ENCODE measurements at places on chromosomes 5 and 9. TPM values are rescaled to one million over a fixed set of nuclear protein-coding genes. Genes with fewer than 3 reads are reported as not detected.

- no peak for DNase-seq
- no peak overlapping the region for H3K27ac ChIP-seq
- no peak overlapping the region for H3K4me3 ChIP-seq
- no peaks in the 10 kb centered on the region for H3K4me1 ChIP-seq
Observed at GRCh38 chr5:53378590-53379247, 101.7 kb upstream of the FST start.

DNA sequence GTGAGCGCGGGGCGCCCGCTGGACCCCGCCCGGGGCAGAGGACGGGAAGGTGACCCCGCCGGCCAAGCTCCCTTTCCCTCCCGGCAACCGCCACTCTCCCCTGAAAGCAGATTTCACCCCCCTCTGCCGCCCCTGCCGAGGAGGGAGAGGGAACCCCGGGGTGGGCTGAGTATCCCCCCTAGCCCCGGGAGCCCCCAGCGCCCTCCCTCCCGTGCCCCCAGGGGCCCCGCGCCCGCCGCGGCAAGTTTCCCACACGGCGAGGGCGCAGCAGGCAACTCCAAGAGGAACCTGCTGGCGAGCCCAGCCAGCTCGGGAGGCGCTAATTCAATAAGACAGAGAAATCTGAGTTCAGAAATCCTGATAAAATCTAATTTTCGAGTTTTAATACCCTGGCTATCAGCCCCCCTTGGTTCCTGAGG is 1.6 kb downstream of the NTNG2 start:
- no peak overlapping the region for H3K27ac ChIP-seq
- H3K4me1 ChIP-seq: peaks cover 25% of the 10 kb centered on the region
- H3K27me3 ChIP-seq: peaks cover 5% of the 10 kb centered on the region

The APC gene
- polyA plus RNA-seq: 21.7 TPM

GRCh38 chr5:81425569-81425968 is 31.6 kb upstream of the ACOT12 start:
- no peaks in the 10 kb centered on the region for H3K36me3 ChIP-seq
- DNase-seq: peak; percentile 63

- DNase-seq: no peak
- no peak overlapping the region for H3K4me3 ChIP-seq
- H3K4me1 ChIP-seq: no peaks in the 10 kb centered on the region
- H3K27me3 ChIP-seq: no peaks in the 10 kb centered on the region
Observed at GRCh38 chr9:95224376-95225019, 93.0 kb downstream of the FANCC start.

GRCh38 chr5:28355831-28356230 is 1317.4 kb upstream of the CDH9 start:
- H3K27ac ChIP-seq: no peak overlapping the region
- DNase-seq: no peak
- no peaks in the 10 kb centered on the region for H3K36me3 ChIP-seq
- H3K27me3 ChIP-seq: no peaks in the 10 kb centered on the region
- H3K4me3 ChIP-seq: no peak overlapping the region
- H3K4me1 ChIP-seq: no peaks in the 10 kb centered on the region

DNA sequence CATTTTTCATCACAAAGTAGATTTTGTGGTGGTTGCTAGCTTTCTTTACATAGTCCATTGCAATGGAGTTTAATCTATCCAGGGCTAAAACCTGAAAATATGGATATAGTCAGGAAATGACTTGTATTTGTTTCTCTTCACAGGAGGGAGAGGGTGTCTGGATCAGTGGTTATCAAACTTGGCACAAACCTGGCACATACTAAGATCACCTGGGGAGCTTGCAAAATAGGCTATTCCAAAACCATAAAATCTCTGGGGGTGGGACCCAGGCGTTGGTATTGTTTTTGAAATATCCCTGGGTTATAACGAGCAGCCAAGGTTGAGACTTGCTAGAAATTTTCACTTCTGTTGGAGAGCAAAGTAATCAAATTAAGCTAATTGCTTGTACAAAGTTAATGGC is 179.9 kb downstream of the PCSK1 start:
- no peak for DNase-seq
- H3K27ac ChIP-seq: no peak overlapping the region
- peaks cover 4% of the 10 kb centered on the region for H3K27me3 ChIP-seq
- no peaks in the 10 kb centered on the region for H3K36me3 ChIP-seq
- H3K4me3 ChIP-seq: no peak overlapping the region
- no peaks in the 10 kb centered on the region for H3K4me1 ChIP-seq

The PTGES2 gene
- 33.8 TPM for polyA plus RNA-seq

The MYMK gene
- not detected for polyA plus RNA-seq

The GOLGA2 gene
- polyA plus RNA-seq: 4.1 TPM

DNA sequence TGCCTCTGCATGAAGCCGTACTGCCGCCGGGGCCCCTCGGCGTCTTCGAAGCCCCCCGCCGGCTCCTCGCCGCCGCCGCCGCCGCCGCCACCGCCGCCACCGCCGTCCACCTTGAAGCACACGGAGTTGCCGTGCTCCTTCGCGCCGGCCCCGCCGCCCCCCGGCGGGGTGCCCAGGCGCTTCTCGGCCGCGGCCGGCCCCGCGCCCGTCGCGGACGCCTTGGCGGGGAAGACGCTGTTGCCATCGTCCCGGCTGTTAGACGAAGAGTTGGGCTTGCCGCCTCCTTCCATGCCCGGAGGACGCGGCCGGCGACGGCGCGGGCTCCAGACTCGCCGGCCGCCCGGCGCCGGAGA is 400 bp downstream of the HCN1 start:
- DNase-seq: no peak
- H3K4me3 ChIP-seq: no peak overlapping the region
- H3K36me3 ChIP-seq: no peaks in the 10 kb centered on the region
- H3K27ac ChIP-seq: no peak overlapping the region
- peaks cover 3% of the 10 kb centered on the region for H3K27me3 ChIP-seq

DNA sequence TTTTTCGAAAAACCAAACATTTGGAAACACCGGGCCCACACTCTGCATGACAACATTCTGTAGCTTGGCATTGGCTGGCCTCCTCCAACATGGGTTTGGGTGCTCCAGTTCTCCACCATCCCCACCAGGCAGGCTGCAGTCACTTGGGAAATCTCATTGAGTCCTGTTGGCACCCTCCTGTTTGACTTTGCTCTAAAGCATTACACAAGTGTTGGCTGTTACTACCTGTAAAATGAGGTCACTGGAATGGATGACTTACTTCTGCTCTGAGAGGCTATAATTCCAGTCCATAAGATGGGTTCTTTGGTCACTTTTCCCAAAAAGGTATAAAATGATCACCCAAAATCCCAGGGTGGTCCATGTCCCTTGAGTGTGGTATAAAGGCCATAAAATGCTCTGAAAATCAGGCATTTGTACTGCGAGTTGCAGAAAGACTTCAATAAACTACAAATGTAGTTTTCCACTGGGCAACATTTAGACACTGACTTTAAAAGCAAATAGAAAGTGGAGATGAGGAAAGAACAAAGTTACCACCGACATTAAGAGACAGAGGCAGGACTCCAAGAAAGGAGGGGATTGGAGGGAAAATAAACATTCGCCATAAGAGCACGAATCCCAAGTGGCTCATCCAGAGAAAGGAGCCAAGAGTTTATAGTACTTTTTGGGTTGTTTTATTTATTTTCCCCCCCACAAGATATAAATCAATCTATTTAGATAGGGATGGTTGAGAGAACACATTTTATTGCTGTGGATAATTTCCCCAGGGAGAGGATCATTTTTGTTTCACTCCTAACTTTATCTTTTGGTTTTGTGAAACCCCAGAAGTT is 295.1 kb downstream of the TLE1 start:
- H3K36me3 ChIP-seq: no peaks in the 10 kb centered on the region
- DNase-seq: no peak
- H3K4me1 ChIP-seq: no peaks in the 10 kb centered on the region
- H3K27ac ChIP-seq: no peak overlapping the region
- H3K4me3 ChIP-seq: no peak overlapping the region
- H3K27me3 ChIP-seq: no peaks in the 10 kb centered on the region

DNA sequence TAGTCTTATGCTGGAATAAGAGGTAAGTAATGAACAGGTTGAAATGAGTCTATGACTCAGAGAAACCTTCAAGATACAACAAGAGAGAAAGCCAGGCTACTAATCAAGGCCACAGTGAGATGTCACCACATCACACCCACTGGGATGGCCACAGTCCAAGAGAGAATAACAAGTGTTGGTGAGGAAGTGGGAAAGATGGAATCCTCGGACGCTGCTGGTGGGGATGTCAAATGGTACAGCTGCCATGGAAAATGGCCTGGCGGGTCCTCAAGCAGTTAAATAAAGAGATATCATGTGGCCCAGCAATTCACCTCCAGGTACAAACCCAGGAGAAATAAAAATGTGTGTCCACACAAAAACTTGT is 41.9 kb upstream of the NEURL1B start:
- no peaks in the 10 kb centered on the region for H3K27me3 ChIP-seq
- no peak overlapping the region for H3K27ac ChIP-seq
- H3K4me3 ChIP-seq: no peak overlapping the region
- H3K36me3 ChIP-seq: no peaks in the 10 kb centered on the region

The CCNI2 gene
- polyA plus RNA-seq: 2.8 TPM

The MARCHF3 gene
- 14.1 TPM for polyA plus RNA-seq

DNA sequence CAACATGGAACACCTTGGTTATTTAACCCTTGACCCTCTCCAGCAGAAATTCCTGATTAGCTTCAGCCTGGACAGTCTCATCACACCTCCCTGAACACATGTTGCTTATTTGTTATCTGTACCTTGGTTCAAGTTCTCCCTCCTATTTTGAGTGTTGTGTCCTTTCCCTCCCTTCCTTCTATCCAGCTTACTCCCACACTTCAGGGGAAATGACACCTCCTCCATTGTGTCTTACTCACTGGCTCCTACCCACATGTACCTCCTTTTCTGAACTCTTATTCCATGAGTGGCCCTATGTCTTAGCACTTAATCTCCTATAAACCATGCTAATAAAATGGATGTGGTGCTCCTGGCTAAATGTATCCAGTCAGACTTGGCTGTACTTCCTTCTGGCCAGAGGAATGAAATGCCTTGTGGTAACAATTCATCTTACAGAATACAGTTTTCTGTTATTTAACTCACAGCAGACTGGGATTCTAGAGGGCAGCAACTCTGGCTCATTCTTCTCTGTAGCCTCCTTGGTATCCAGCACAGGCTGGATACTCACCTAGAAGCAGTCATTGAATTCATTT is 11.2 kb downstream of the LIX1 start:
- no peaks in the 10 kb centered on the region for H3K4me1 ChIP-seq
- H3K27me3 ChIP-seq: peaks cover 2% of the 10 kb centered on the region
- DNase-seq: no peak
- no peaks in the 10 kb centered on the region for H3K36me3 ChIP-seq
- H3K4me3 ChIP-seq: no peak overlapping the region
- no peak overlapping the region for H3K27ac ChIP-seq

- no peak overlapping the region for H3K4me3 ChIP-seq
- no peaks in the 10 kb centered on the region for H3K36me3 ChIP-seq
- H3K27me3 ChIP-seq: no peaks in the 10 kb centered on the region
- DNase-seq: no peak
Observed at GRCh38 chr5:178667688-178668087, 40.8 kb upstream of the CLK4 start.

DNA sequence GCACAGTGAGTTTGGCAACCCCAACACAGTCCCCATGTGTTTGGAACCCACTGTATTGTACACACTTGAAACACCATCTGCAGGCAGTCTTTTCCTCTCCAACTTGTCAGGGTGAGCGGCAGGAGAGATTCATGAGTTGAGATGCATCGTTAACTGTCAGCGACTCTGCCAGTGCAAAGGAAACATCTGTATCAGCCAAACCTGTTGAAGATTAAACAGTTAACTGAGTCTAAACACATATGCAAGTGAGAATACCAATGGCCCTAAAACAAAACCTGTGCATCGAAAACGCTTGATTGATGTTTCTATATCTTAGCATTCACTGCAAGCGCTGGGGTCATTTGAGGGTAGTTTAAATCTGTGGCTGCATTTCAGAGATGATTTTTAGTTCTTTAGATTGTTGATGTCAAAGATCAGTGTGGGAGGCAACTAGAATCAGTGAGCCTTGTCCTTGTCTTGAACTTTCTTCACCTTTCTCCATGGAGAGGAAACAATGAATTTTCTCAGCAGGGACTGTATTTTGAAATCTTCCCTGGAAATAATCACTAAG is 41.3 kb upstream of the PAM start:
- no peak overlapping the region for H3K4me3 ChIP-seq
- H3K36me3 ChIP-seq: no peaks in the 10 kb centered on the region
- H3K4me1 ChIP-seq: no peaks in the 10 kb centered on the region

DNA sequence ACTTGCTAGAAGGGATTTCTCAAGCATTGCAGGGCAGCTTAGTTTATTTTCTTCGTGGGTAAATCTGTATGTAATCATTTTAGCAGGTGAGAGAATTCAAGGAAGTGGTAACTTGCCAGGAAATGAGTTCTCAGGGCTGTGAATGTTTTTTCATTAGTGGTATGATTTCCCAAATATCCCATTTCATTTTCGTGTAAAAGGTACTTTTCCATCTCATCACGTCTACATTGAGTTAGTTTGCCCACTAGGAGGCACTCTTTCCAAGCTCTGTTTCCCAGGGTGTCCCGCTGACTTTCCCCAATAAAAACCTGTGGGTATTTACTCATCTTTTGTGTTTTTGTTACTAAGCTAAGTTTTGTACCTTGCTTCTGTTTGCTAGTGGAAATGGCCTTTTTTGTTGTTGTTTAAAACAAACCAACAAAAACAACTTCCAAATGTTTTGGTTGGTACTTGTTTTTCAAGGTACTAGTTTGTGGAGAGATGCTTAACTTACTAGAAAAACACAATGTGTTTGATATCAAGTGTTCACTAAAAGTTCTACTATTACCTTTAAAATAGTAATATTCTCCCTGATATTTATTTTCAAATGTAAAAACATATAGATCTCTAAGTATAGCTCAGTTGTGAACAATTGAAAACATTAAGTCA is 373.6 kb downstream of the ADGRV1 start:
- no peak overlapping the region for H3K4me3 ChIP-seq
- H3K27ac ChIP-seq: no peak overlapping the region
- H3K4me1 ChIP-seq: no peaks in the 10 kb centered on the region
- no peaks in the 10 kb centered on the region for H3K36me3 ChIP-seq
- peaks cover 2% of the 10 kb centered on the region for H3K27me3 ChIP-seq
